Stimulated activated CD4-positive, alpha-beta T cell treated with anti-CD3 and anti-CD28 coated beads, Interleukin-1b, Interleukin-23, amount 100 ng/mL, for 4 hours (primary cell): ENCODE measurements at places on chromosomes 3 and 15.

GRCh38 chr3:167691366-167691765, 37.6 kb upstream of the WDR49 start:
- no peak for DNase-seq

- DNase-seq = no peak
Measured at GRCh38 chr15:79952329-79952728, 18.7 kb downstream of the BCL2A1 start.

DNA sequence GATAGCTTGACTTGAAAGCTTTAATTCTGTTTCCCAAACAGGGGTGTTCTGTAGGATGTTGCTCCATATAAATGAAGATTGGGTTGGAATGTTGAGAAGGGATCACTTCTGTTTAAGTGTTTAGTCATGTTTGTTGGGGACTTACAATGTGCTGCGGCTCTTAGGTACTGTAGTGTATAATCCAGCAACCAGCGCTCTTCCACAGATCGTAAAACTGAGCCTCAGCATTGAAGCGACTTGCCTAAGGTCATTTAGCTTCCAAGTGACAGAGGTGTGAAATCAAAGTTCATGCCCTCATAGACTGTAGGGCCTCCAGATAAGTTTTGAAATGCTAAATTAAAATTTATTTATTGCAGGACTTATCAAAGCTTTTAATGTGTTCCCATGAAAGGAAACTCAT, 1.8 kb downstream of the MKRN2 start:
- DNase-seq = no peak

DNA sequence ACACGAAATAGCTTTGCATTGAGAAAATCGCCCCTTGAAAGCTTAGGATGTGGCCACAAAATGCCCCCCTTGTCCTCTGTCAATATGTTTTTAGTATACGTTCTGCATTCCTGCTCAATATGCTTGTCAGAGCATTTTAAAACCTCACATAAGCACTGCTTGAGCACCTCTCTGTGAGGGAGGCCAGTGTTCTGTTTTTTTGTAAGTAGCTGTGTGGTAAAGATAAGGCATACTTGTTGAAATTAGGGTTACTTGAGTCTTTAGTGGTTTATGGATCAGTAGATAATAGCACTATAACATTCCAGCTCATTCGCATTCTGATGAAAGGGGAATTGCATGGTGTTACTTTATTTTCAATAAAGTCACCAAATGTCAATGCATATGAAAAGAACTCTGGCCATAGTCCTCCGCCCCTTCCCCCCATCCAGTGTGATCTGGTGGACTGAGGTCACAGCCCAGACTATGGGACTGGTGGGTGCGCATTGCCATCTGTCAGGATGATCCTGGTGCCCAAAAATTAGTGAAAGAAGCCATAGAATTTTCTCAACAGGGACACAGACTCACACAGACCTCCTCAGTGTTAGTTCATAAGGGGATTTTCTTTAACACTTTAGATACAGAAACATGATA, 33.1 kb downstream of the IL1RAP start:
- DNase-seq = no peak

DNA sequence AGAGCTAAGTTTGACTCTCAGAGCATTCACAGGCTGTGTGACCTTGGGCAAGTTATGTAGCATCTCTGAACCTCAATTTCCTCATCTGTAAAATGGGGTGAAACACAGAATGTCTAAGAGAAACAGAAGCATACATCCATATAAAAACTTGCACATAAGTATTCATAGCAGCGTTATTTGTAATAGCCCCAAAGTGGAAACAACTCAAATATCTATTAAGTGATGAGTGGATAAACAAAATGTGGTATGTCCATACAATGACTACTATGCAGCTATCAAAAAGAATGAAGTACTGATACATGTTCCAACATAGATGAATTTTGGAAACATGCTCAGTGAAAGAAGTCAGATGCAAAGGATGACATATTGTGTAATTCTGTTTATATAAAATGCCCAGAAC, 201.8 kb upstream of the KBTBD8 start:
- no peak for DNase-seq

DNA sequence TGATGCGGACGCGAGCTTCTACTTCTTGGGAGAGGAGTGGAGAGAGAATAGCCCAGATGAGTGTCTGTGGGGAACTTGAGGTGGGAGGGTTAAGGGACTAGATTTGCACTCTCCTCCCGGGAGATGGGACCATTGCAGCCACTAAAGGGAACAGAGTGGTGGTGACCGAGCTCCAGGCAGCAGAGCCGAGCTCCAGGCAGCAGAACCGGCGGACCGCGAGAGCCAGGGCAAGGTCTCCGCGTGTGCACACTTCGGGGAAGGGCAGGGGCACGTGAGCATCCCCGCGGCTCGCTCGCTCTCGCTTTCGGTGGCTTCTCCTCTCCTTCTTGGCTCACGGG, 1.1 kb downstream of the IGDCC3 start:
- DNase-seq = no peak

GRCh38 chr3:48361928-48362327, 10.1 kb upstream of the FBXW12 start:
- DNase-seq = no peak

DNA sequence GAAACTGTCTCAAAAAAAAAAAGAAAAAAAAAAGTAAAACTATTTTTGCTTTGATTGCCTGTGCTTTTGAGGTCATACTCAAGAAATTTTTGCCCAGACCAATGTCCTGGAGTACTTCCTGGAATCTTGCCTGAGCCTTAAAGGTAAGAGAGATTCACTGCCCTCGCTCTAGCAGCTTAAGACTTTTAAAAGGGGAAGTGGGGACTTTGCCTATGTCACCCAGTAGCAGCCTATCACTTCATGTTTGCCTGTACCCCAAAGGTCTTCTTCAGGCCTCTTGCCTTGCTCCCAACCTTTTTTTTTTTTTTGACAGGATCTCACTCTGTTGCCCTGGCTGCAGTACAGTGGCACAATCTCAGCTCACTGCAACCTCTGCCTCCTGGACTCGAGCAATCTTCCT, 18.9 kb upstream of the GOLGB1 start:
- no peak for DNase-seq

DNA sequence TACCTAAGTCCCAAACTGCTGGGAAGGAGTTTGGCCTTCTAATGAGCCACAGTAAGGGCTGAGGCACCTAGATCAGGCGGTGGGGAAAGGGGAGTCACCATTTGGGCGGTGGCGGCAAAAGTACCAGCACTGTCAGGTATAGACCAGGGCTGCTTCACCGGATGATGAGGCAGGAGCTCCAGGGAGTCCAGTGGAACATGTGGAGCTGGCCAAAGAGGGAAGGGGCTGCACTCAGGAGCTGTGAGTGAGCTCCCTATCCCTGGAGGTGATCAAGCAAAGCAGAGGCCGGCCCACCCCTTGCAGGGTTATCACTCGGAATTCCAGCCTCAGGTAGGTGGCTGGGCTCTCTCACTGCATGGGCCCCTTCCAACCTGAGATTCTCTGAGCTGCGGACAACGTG, 108.4 kb downstream of the SEC22A start:
- DNase-seq = no peak

GRCh38 chr15:63276342-63277037, 915 bp upstream of the APH1B start:
- no peak for DNase-seq

DNA sequence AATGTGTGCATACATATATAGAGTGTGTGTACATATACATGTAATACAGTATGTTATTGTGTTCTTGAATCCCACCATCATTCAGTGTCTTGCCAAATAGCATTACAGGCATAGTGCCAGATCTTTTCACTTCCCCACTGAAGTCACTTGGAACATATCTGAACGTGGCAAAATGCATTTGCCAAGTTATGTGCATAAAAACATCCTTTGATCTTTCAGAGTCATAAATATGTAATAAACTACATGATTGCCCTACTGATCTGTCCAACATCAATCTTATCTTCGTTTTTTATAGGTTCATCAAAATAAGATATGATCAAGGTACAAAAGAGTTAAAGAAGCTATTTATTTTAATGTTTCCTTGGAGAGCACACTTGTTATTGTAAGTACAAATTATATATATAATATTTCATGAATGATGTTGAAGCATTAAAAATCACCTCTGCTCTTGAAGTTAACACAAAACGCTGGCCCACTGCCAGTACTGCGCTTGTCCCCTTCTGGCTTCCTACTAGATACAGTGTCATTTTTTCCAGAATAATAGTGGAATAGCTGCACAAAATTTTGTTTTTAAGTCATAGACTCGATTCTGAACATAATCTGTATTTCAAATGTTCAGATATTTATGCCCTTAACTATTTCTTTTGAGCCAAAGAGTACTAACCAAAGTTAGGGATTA, 549.5 kb upstream of the ARRDC4 start:
- DNase-seq = no peak

DNA sequence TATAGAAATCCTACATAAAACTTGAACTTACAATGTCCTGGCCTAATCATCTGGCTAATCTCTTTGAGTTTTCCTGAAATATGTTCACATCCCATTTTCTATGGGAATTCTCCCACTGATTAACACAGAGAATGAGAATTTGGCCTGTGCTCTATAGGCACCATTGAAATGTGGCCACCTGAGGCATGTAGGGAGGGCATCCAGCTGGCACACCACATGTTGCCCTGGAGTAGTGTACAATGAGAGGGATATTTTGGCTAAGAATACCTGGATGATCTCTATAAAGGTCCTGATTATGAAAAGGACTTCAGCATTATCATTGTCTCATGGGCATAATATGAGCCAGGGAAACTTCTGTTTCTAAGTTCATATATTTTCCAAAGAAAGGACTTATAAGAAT, 324.0 kb downstream of the ZBTB20 start:
- DNase-seq = no peak

- DNase-seq = no peak
Measured at GRCh38 chr15:60345598-60345997, 52.2 kb downstream of the ANXA2 start.

- DNase-seq = no peak
Measured at GRCh38 chr3:187183210-187183862, 13.9 kb upstream of the RTP1 start.
